ENCODE measurements at places on chromosomes 5 and 9.

DNA sequence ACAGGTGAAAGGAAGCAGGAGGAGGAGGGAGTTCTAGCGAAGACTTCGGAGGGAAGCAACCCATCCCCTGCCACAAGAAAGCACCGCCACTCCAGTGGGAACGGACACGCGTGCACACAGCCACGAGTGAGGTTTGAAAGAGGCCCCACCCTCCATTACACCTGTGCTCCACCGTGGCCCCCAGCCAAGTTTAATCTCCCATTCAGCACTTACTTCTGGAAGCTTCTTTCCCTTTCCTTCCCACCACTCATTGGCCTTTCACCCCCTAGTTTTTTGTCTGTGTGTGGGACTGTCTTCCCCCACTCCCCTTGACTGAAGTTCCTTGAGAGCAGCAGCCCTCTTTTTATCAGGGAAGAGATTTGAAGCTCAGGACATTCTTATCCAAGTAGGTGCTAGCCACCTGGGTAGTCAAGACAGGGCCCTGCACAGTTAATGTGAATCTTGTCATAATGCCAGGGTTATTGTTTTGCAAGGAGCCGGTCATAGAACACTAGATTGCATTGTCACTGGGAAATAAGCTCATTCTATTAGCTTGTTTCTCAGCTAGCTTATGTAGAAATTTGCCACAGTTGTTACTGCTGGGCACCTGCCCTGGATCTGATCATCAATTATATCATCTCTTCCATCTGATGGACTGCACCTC, 256.0 kb downstream of the DOCK8 start:
- no peak for ATAC-seq

DNA sequence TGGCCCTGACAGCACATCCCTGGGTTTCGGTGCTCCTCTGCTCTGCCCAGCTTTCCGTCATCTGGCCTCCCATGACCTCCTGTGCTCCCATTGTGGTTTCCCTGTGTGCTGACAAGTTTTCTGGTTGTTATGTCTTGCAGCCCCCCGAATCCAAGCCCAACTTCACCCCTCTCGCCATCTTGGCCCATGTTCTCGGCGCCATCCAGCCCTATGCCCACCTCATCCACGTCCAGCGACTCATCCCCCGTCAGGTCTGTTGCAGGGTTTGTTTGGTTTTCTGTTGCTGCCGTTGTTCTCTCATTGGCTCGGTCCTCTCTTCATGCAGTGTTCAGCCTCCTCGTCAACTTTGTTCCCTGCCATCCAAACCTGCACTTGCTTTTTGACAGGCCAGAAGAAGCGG, 196.4 kb downstream of the NR3C1 start:
- ATAC-seq = no peak

DNA sequence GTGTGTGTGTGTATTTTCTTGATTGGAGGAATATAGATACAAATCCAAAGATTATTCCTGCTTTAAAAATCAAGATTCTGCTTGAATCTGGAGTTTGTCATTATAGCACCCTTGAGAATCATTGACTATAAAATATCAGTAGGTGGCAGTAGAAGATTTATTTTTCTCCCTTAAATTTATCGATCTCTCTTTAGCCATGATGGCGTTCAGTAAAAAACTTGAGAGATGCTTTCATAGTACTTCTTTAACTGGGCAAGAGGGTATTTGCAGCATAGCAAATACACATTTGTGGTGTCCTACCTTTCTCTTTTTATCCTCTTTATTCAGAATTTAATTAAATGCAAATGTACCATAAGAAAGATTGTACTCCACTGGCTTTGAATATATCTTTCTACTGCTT, 307.7 kb downstream of the ADGRV1 start:
- no peak for ATAC-seq

DNA sequence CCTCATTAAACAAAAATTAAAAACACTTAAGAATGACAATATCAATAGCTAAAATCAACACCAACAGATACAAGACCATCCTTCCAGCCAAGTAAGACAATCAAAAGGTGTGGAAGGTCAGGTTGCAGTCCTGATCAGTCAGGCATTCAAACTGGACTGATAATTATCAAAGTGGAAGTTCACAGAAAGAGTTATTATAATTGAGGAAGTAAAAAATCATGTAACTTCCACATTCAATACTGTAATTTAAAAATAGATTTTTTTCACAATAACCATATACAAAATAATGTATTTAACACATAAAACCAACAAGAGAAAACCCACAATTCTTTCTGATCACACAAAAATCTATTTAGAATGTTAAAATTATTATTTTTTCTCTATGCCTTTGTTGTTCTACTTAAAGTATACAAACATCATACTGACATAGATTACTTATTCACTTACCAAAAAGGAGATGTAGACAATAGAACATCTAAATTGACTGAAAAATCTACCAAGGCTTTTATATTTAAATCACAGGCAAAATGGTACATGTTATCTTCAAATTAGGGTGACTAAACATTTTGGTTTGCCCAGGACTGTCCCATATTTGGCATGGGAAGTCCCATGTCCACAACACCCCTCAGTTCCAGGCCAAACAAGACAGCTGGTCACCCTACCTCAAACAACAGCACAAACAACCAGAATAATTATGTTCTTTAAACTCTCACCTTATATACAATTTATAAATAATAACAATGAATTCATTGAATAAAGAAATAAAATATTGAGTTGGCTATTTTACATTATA, 142.5 kb upstream of the SLC24A2 start:
- no peak for ATAC-seq

GRCh38 chr5:54341971-54342370, 31.6 kb upstream of the ARL15 start:
- ATAC-seq = no peak

- ATAC-seq = no peak
Observed at GRCh38 chr5:175254155-175254554, 189.8 kb downstream of the DRD1 start.

- ATAC-seq = no peak
Observed at GRCh38 chr5:107338335-107338734, 332.4 kb downstream of the EFNA5 start.

GRCh38 chr5:8135742-8136141, 266.8 kb downstream of the MTRR start:
- no peak for ATAC-seq

DNA sequence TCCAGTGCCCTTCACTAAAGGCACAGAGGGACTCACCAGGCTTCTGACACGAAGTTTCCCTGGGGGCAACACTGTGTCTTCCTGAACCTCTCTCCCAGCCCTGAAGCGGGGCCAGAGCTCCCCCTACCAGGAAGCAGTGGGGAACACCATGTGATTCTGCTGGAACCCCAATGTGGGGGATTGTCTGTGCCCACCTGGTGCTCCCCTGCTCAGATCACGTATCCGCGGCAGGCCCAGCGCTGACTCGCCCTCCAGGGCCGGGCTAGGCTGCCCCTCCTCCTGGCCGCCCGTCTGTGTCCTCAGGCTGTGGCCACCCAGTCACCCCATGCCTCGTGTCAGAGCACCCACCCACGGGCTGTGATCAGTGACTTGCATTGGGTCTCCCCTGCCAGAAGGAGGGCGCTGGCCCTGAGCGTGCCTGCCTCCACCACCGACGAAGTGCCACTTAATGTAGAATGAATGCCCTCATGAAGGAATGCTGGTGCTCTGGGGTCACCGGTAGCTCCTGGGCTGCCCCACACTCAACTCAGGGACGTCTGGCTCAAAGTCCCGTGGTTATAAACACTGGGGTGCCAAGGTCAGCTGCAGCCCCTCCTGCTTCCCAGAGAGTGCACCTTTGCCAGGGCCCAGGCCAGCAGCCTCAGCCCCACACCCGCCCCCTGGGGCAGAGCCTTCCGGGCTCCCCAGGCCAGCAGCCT, 22.1 kb downstream of the SARDH start:
- peak; percentile 48 for ATAC-seq

GRCh38 chr5:178308541-178309092, 76.0 kb upstream of the PHYKPL start:
- no peak for ATAC-seq

DNA sequence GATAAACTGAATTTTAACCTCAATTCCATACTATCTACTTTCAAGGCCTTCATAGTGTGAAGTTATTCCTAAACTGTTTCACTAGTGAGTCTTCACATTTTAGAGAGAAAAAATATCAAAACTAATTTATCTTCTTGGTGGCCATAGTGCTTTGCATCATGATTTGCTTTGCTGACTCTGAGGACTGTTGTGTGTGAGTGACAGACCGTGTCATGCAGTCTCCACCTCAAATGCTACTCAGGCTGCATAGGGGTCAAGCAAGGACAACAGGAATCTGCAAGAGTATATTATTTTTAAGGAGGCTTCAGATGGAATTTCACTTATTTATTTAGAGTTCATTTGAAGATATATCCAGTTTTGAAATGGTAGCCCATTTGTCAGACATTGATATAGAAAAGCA, 34.5 kb downstream of the MACIR start:
- ATAC-seq = no peak

DNA sequence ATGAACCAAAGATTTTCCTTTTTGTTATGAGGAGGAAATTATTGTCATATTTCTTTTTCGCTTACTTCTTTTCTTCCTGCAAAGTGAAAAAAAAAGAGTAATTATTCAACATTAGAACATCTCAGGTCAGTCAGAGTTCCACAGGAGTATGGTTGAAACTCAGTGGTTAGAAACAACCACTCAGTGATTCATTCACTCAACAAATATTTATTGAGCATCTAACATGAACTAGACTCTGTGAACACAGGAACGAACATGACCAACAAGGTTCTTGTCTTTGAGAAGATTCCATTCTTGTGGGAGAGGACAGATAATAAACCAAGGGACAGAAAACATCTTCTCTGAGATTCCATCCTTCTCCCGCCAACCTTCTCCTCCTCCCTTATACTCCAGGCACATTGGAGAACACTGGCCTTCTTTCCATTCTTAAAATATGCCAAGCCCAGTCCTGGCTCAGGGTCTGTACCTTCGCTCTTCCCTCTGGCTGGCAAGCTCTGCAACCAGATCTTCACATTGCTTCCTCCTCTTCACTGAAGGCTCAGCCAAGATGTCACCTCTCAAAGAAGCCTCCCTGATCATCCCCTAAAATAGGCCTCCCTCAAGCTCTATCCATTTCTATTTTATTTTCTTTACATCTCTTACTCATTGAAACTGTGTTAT, 6.8 kb upstream of the GRAMD2B start:
- no peak for ATAC-seq

GRCh38 chr9:14888272-14888671, 22.0 kb downstream of the FREM1 start:
- no peak for ATAC-seq

GRCh38 chr5:56856541-56857178, 41.3 kb downstream of the MAP3K1 start:
- no peak for ATAC-seq

DNA sequence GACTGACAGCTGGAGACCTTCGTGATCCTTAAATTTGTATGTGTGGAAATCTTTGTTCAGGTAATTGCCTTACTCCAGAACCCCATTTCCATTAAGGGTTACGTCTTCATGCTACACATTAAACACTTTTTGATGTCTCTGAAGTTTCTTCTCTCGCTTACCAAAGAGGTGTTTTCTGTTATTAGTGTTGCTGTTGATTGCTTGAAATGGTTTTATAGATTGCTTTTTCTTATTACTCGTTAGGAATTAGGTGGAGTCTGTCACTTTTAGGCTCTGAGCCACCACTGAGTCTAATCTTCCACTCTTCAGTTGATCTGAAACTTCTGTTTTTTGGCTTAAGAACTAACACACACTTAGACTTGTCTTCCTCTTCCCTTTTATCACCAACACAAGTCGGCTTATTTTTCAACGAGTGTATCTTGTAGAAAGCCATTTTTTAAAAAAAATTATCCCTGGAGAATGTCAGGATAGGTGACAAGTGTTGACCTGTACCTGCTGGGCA, 62.2 kb upstream of the PPARGC1B start:
- no peak for ATAC-seq

DNA sequence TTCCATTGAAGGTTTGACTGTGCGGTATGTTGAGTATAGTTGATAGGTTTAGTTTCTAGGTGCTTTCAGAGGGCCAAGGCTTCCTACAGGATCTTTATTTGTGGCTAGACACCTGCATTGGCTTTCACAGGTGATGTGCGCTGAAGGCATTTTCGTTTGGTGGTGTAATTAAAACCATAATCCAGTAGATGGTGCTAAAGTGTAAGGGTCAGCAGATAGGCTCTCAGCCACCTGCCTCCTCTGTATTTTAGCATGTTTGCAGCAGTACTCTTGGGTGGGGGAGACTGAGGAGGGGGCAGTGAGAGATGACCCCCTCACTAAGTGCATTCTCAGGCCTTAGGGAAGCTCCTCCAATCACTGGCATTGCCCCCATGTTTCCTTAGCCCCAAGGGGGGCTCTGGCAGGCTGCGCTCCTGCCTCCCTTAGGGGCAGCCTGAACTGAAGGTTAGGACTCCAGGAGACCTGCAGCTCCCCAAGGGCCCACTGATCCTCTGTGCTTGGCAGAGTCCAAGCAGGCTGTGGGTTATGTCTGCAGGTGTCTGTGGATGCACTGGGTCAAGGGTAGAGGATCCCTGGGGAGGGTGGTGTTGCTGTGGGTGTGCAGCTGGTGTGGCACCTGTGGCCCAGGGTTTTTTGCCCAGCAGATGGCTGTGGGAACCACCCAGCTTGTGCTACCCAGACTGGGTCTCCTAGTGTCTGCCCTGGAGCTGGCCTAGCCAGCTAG, 23.4 kb downstream of the CDK20 start:
- ATAC-seq = no peak

- no peak for ATAC-seq
Observed at GRCh38 chr5:137668637-137669036, 67.3 kb downstream of the KLHL3 start.

DNA sequence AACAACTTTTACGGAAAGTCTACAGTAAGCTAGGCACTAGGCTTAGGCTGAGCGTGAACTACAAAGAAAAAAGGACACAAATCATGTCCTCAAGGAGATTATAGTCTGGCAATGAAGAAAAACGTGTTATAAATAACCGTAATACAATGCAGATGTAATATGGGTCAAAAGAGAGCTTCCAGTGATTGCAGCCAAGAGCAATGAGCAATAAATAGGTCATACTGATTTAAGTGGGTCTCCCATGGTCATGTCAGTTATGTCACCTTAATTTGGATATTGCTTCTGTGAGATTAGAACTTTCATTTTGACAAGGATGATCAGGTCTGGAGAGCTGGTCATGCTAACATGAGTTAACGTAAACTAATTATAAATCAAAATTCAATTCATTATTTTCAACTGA, 158.6 kb upstream of the GNA14 start:
- ATAC-seq = no peak

DNA sequence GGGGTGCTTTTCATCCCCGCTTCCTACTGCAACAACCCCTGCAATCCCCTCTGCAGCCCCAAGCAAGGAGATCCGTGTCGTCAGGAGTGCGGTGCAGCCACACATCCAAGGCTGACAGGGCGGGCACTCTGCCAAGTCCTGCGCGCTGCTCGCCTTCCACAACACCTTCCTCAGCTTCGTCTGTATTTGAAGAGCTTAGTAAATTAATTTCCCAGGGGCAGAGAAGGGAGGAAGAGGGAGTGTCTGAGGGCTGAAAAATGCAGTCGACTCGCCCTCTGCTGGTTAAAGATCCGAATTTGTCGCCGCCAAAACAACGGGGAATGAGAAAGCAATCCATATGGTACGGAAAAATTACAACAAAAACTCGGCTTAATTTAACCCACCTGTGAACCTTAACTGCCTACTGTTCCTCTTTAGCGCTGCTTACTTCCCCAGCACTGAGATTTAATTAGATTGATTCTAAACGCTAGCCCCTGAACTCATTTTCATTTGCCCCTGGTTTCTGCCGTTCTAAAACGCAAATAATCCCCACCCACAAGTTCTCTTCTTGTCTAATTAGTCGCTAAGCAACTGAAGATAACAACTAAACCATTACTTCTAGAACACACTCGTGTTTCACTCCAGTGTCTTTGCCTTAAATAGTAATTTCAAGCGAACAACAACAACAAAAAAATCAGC, 10.9 kb upstream of the PCDHB1 start:
- peak; percentile 70 for ATAC-seq

Data from motor neuron (in vitro differentiated cells).